ENCODE measurements at places on chromosomes 12 and 14.

- no peak for DNase-seq
These were observed 222.9 kb downstream of the SLC15A4 start for GRCh38 chr12:128600886-128601285.

DNA sequence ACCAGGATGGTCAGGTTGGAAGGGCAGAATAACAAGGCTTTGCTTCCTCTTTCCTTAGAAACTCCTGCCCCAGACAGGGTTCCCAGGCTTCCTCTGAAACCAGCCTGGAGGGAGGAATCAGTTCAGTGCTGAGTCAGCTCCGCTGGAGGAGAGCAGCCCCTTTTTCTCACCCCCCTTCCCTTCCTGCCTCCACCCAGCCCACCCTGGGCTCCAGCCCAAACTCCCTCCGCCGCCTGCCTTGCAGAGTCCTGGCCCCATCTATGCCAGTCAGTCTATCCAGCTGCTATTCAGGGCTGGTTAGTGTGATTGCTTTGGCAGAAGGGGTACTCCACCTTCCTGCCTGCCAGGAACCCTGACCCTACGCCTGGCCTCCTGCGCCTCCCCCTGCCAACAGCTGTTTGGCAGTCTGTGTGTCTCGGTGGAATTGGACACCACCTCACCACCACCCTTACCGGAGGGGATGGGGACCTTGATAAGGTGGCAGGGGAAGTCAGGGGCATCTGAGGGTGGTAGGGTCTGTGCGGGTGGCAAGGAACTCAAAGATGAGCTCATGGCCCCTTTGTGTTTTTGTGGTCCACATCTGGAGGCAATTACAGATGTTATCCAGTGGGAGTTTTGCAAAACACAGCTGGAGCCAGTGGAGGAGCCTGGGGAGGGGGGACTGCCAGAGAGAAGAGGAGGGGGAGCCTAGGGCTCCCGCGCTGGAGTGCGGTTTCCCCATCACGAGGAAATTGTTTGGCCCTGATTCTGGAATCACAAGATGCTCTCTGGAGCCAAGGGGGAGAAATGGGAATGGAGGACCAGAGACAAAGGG is 12.2 kb downstream of the MMP14 start:
- DNase-seq = no peak

GRCh38 chr12:12513416-12514006 is 49.2 kb downstream of the DUSP16 start:
- no peak for DNase-seq

DNA sequence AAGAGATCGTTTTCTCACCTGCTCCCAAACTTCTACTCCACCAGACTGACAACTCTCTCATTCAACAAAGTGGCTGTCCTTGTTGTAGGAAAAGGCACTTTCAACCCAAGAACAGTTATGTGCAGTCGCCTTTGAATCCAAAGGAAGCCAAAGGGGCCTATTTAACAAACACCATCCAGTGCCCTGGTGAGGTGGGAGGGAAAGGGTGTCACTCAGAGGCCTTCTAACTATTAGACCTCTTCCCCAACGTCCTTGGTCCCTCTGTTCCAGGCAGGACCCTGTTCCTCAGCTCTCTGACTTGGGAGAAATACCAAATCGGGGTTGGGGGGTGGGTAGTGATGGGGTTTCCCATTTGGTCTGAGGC is 3.2 kb downstream of the SIX4 start:
- no peak for DNase-seq

GRCh38 chr12:111311011-111311410 is 57.9 kb downstream of the PHETA1 start:
- DNase-seq = no peak

- DNase-seq = no peak
These were observed 83.1 kb downstream of the KCNMB4 start for GRCh38 chr12:70449074-70449752.

DNA sequence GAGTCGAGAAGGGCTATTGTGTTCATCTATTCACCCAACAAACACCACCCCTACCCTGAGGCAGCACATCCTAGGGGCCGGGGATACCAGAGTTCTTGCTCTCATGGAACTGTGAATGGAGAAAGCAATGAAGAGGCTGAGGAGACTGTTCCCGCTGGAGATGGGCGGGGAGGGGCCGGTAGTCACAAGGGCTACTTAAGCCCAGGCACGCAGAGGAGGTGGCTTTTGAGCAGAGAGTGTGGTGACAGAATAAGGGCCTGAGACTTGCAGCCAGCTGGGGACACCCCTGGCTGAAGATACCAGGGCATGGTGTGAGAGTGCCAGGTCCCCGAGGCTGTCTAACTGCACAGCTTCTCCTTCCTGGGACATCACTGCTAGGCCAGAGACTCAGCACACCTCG is 114.1 kb upstream of the EVL start:
- no peak for DNase-seq

GRCh38 chr14:100109594-100109955 is 44.4 kb downstream of the EVL start:
- DNase-seq = no peak

- DNase-seq = no peak
These were observed 40.7 kb downstream of the CORO1C start for GRCh38 chr12:108690542-108691174.

GRCh38 chr14:56133547-56133946 is 15.3 kb downstream of the PELI2 start:
- DNase-seq = no peak

DNA sequence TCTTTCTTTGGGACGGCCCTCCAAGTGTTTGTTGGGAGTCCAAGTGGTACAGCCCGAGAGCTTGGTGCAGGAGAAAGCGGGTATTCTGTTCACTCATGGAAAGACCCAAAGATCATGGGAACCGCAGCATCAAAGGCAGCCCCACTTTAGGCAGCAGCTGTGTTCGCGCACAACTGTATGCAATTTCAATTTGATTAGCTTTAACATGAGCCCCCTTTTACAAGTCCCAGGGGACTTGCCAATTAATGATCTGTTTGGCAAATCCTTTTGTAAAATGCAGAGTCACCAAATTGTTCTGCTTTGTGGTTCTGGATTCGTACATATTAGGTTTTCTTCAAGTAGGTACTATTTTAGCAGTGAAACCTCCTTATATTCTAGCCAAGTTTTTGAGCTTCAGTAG is 217.7 kb downstream of the AACS start:
- DNase-seq = no peak

GRCh38 chr12:75959506-75959905 is 72.1 kb downstream of the PHLDA1 start:
- no peak for DNase-seq

GRCh38 chr14:95255487-95255886 is 64.2 kb downstream of the CLMN start:
- no peak for DNase-seq

DNA sequence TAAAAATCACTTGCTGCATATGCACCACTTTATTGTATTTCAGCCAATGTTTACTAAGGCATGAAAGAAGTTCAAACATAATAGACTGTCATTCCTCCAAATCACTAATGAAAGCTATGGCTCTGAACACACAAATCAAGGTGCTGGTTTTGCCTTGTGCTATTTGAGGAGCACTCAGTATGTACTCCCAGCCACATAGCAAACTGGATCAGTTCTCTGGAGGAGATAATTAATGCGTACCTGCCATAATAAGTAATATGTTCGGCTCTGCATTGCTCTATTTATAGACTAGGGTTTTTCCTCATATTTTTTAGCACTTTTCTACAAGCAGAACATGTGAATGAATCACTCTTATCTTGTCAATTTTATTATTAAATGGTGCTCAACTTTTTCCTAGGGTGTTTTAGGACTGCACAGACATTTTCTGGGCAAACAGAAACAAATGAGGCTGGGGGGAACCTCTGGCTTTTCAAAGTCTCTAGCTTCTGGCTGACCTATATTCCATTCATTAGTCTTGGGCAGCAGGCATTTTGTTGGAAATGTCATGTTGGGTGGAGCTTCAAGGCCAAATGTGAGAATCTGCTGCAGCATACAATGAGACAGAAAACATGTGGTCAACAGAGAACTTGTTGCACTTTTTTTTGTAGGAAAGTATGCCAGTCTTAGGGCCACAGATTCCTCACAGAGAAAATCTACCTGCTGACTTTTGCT is 88.4 kb downstream of the GRIP1 start:
- no peak for DNase-seq

GRCh38 chr12:47841501-47841900 is 21.8 kb upstream of the HDAC7 start:
- DNase-seq = no peak

DNA sequence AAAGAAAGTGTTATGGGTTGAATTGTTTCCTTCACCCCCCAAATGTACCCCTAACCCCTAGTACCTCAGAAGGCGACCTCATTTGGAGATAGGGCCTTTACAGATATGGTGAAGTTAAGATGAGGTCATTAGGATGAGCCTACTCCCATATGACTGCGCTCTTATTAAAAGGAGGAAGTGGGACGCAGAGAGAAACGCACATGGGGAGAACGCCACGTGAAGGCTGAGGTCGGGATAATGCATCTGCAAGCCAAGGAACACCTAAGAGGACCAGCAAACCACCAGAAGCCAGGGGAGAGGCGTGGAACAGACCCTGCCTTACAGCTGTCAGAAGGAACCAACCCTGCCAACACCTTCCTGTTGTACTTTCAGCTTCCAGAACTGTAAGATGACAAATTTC is 1.7 kb upstream of the NRIP2 start:
- DNase-seq = no peak

Measured in activated T-helper 1 cell treated with anti-CD3 and anti-CD28 coated beads, Interleukin-12 subunit alpha, Interleukin-12 subunit beta, Interleukin-2, Interleukin-4 antibody, amounts not matched to agents 30 ng/mL and 10 ng/mL and 1 ng/mL, durations not matched to agents 14 hours and 24 hours and 36 hours (primary cell).